ENCODE measurements at places on chromosomes 13 and 19.

- no peak for DNase-seq
These were observed 21.4 kb upstream of the ERCC1 start for GRCh38 chr19:45445139-45445538.

- no peak for DNase-seq
These were observed 1.5 kb downstream of the GRK1 start for GRCh38 chr13:113668491-113668971.

GRCh38 chr13:110130431-110130830 is 176.5 kb downstream of the COL4A1 start:
- no peak for DNase-seq

DNA sequence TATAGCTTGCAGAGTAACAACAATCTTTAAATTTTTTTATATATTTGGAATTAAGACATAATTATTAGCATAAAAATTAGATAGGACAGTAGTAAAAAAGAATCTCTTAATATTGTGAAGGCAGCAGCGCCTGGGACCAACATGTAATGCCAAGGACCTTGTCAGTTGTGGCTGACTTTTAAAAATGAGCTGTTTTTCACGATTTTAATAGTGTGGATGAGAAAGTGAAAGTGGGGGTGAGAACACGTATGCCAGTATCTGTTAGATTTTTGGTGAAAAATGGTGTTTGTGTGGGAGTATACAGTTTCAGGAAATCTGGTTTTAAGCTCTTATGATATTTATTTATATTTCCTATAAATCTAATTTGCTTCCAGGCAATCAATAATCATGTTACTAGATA is 125.2 kb downstream of the LMO7 start:
- DNase-seq, result peak; percentile 24

GRCh38 chr19:46513461-46514236 is 18.0 kb upstream of the PNMA8B start:
- DNase-seq, result peak; percentile 89

DNA sequence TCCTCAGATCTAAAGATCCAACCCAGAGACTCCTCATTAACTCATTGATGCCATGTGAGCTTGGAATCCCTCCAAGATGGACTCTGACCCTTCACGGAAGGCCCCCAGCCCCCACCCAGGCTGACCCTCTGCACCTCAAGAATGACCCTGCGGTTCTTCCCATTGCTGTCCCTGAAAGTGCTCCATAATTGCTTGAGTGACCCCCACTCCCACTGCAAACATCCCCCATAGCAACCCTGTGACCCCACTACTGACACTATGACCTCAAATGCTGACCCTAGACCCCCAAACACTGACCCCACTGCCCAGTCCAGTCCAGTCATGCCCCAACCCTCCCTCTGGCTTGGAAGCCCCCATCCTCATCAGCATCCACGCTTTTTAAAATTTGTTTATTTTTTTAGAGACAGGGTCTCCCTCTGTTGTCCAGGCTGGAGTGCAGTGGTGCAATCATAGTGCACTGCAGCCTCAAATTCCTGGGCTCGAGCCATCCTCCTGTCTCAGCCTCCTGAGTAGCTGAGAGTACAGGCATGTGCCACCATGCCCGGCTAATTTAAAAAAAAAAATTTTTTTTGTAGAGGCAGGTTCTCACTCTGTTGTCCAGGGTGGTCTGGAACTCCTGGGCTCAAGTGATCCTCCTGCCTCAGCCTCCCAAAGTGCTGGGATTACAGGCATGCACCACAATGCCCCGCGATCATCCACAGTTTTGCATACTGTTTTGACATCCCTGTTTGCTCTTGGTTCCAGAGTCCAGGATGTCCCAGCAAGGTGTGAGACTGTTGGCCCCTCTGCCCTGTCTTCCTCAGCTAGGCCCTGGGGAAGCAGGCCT is 855 bp downstream of the LYL1 start:
- DNase-seq, result no peak

DNA sequence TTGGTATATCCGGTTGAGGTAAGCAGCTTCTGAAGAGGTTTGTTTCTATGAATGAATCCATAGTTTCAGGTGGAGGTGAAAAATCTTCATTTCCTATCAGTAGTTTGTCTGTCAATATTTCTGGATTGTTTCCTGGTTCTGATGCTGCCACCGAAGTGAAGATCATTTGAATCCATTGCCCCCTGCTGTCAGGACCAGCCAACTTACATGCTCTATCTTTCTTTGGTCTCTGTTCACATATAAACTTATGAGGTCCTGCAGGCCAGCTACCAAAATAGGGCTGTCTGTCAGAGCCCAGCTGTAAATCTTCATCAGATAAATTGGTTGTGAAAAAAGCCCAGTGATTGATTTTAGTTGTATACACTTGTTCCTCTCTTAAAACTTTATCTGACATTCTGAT is 15.2 kb upstream of the N4BP2L1 start:
- peak; percentile 33 for DNase-seq

DNA sequence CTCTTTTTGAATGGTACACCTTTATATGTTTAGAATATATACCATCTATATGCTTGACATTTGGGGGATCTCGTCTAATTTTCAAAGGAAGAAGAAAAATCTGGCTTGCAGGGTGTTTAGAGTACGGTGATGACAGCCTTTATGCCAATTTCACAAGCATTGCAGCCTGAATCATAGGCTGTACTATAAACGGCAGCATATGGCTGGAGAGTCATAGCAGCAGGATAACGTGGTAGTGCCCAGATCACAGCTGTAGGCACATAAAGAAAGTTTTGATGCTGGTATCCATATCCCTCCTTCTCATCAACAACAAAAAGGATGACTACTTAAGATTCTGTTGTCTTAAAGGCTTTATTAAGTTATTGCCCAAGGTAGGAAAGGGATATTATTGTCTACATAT is 253.0 kb downstream of the PCDH9 start:
- DNase-seq, result no peak

DNA sequence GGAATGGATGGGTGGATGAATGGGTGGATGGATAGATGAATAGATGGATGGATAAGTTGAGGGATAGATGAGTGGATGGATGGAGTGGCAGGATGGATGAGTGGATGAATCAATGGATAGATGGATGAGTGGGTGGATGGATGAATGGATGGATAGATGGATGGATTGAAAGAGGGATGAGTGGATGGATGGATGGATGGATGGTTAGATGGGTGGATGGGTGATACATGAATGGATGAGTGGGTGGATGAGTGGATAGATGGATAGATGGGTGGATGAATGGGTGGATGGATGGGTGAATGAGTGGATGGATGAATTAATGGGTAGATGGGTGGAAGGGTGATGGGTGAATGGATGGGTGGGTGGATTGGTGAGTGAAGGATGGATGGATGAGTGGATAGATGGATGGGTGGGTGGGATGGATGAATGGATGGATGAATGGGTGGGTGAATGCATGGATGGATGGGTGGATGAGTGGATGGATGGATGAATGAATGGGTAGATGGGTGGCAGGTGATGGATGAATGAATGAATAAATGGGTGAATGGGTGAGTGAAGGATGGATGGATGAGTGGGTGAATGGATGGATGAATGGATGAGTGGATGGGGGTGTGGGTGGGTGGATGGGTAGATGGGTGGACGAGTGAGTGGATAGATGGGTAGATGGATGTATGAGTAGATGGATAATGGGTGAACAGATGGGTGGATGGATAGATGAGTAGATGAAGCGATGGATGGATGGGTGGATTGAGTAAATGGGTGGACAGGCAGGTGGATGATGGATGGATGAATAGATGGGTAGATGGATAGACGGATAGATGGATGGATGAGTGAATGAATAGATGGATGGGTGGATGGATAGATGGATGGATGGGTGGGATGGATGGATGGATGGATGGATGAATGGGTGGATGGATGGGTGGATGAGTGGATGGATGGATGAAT is 17.7 kb downstream of the GNA15 start:
- no peak for DNase-seq

- DNase-seq, result no peak
These were observed 227.0 kb upstream of the SLITRK5 start for GRCh38 chr13:87444135-87444534.

GRCh38 chr19:31408460-31409124 is 59.4 kb upstream of the TSHZ3 start:
- no peak for DNase-seq

DNA sequence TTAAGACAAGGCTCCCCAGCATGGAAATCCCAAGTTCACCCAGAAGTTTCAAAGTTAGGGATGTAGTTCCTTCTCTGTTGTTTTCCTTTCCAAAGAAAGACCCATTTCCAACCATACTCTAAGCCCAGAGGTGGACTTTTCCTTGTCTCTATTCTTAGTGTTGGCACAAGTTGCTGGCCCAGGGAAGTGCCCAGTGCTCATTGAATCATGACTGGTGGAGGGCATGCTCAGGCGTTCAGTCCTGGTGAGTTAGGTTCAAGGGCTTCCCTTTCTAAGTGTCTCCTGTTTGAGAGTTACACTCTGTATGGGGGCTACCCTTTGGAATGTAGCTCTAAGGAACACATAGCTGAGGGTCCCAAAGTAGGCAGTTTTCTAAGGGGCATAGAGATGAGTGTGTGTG is 389.5 kb downstream of the KCNRG start:
- no peak for DNase-seq

DNA sequence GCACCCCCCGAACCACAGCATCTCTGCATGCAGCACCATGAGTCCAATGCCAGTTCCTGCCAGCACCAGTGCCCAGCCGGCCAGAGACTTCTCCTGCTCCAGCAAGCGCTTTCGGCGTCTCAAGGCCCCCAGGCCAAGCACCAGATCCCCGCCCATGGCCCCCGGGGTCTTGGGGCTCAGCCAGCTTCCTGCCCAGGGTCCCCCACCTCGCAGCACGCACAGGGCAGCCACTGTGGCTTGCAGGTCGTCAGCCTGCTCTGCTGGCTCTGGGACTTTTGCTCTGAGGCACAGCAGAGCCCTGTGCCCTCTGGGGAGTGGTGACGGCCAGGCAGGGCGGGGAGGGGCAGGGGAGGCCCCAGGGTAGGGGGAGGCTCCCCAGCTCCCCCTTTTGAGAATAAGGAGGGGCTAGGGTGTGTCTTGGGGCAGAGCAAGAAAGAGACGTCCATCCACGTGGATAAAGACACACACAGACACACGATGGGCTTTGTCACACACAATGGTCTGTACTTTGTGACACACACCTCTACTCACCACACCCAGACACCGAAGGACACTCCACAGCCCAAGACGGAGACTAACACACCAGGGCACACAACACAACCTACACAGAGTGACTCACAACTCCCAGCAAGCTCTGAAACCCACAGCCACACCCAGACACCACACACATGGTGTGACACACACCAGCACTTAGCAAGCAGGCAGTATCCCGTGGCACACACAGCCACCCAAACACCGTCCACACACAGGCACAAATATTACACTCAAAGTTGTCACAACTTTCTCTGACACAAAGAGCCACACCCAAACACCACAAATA is at the start of gene KCNN4:
TSS of gene KCNN4 (minus strand) at position 268 of the 820 bp plus-strand sequence. CDS start at position 156, 112 bp downstream.
- peak; percentile 85 for DNase-seq

DNA sequence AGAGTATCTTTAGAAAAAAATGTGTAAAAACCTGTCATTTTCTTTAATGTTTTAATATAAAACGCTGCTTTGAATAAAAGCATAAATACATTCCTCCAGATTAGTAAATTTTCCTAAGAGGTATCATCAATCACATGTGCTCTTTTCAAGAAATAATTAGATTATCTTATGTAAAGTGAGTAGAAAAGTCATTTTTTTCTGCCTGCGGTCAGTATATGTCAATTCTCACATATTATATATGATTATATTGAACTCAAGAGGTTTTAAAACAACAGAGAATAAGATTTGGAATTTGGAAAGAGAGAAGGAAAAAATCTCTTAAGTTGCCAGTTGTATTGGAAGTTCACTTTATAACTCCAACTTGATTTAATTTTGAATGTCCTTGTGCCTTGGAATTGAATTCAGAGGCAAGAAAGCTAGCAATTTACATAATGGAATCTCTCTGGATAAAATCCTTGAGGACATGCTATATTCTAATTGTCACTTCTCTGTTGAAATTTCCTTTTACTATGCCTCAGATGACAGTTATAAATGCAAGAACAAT is 740.1 kb upstream of the SPRY2 start:
- DNase-seq, result no peak

DNA sequence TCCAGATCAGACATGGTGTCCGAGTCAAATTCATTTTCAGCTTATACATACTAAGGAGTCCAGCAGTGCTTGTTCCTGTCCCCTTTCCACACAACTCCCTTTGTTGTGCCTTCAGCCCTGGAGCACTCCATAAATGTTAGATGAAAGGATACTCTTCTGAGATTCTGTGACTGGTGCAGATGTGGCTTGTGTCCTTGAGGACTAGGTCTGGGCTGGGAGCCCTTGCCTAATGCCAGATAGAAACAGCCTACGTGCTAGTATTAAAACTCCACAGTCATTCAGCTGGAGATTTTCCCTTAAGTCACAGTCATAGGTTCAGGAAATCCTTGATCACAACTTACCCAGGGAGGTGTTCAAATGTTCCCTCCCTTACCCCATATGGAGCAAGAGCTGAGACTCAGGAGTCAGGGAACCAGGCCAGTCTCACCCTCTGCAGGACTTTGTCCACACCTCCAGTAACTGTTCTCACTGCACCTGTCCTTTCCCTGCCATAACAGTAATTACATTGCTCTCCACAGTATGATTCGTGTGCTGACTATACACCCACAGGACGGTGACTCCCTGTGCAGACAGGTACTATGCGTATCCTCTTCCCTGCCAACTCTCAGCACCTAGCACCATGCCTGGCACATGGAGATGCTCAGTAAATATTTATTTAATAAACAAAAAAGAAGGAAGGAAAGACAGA is 15.5 kb upstream of the SERPINE3 start:
- no peak for DNase-seq

DNA sequence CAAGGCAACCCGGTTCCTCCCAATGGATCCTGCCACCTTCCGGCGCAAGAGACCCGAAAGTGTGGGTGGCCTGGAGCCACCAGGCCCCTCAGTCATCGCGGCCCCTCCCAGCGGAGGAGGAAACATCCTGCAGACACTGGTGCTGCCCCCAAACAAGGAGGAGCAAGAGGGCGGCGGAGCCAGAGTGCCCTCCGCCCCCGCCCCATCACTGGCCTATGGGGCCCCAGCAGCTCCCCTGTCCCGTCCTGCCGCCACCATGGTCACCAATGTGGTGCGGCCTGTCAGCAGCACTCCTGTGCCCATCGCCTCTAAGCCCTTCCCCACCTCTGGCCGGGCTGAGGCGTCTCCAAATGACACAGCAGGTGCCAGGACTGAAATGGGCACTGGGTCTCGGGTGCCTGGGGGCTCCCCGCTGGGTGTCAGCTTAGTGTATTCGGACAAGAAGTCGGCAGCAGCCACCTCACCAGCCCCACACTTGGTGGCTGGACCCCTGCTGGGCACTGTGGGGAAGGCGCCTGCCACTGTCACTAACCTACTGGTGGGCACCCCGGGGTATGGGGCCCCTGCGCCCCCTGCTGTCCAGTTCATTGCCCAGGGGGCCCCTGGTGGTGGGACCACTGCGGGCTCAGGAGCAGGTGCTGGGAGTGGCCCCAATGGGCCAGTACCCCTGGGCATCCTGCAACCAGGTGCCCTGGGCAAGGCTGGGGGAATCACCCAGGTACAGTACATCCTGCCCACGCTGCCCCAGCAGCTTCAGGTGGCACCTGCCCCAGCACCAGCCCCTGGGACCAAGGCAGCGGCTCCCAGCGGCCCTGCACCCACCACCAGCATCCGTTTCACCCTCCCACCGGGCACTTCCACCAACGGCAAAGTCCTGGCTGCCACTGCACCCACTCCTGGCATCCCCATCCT is 11.2 kb upstream of the PRR19 start:
- DNase-seq, result peak; percentile 69
